ENCODE measurements at places on chromosomes 12 and 14. TPM values are rescaled to one million over a fixed set of nuclear protein-coding genes. Genes with fewer than 3 reads are reported as not detected.

GLIPR1 gene
- 11.5 TPM for total RNA-seq

MAP3K9 gene
- total RNA-seq = 12.1 TPM

ANKRD33 gene
- 0.21 TPM for total RNA-seq

SRRM4 gene
- total RNA-seq = not detected

ZNF891 gene
- total RNA-seq = 2.2 TPM

All from Panc1 (cell line).